ENCODE measurements at places on chromosomes 4 and X.

- no peak for DNase-seq
These were observed 68.8 kb downstream of the NPY1R start for GRCh38 chr4:163263606-163264005.

GRCh38 chr4:165541851-165542459, 163.1 kb downstream of the CPE start:
- DNase-seq: no peak

GRCh38 chr4:75235359-75235951, 278.7 kb downstream of the RCHY1 start:
- DNase-seq: no peak

- DNase-seq: no peak
These were observed 48.0 kb downstream of the CXCL8 start for GRCh38 chr4:73788411-73788810.

DNA sequence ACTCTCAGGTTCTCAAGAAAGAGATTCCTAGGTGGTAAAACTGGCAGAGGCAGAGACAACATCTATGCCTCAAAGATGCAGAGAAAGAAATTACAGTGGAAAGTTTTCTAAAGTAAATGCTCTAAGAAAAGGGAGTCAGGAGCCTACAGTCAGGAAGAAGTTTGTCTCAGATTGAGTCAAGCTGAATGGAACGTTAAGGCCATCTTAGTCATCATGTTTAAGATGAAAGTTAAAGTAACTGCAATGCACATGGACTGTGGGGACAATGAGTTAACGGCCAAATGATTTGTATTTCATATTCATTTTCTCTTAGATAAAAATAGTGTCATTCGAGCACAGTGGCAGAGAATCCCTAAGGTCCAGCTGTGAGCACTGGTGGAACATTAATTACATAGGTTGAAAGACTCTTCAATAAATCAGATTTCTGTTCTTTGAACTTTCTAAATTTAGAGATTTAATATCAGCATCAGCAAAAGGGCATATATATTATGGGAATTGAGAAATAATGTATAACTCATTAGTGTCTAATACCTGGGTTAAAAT, 384.6 kb downstream of the DTHD1 start:
- DNase-seq: no peak

DNA sequence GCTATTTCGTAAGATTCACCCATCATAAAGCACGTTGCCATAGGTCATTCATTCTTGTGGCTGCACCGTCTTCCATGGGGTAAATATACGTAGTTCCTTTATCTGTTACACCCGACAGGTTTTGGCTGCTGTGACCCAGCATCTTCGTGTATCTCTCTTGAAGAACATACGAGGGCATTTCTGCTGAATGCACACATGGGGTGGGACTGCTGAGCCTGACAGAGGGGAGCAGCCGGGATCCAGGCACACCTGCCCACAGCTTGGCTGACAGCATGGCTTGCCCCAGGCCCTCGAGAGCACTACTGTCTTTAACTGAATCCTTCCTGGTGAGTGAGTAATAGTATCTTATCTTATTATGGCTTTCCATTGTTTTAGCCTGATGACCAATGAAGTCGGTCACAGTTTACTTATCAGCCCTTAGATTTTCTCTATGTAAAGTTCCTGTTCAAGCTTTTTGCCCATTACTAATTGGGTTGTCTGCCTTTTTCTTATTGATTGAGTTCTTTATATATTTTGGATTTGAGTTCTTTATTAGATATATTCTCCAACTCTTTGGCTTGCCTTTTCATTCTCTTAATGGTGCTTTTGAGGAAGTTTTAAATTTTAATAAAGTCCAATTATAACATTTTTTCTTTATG, 45.0 kb upstream of the MXD4 start:
- DNase-seq: no peak

- DNase-seq: no peak
These were observed 81.0 kb upstream of the ZDHHC15 start for GRCh38 chrX:75603833-75604232.

DNA sequence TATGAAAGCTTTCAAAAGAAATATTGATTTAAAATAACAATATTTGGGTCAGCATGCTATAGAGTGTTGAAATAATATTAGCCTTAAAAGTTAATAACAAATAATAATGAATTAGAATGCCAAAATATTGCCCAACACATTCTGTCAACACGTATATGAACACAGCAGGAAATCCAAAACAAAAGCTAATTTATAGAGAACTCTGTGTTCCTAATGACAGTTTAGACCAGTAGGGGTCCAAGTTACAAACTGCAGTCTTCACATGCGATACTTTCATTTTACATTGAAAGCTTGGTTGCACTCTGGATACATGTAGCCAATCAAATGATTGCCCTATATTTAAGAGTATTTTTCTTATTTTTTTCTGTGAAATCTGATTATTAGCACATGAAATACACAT, 274.4 kb downstream of the DCTD start:
- DNase-seq: no peak

- DNase-seq: no peak
These were observed 139.7 kb downstream of the MAML3 start for GRCh38 chr4:140014284-140014683.

- no peak for DNase-seq
These were observed 19.3 kb upstream of the UVSSA start for GRCh38 chr4:1327526-1328266.

- DNase-seq: no peak
These were observed 7.7 kb downstream of the AKAP17A start for GRCh38 chrX:1598876-1599790.

DNA sequence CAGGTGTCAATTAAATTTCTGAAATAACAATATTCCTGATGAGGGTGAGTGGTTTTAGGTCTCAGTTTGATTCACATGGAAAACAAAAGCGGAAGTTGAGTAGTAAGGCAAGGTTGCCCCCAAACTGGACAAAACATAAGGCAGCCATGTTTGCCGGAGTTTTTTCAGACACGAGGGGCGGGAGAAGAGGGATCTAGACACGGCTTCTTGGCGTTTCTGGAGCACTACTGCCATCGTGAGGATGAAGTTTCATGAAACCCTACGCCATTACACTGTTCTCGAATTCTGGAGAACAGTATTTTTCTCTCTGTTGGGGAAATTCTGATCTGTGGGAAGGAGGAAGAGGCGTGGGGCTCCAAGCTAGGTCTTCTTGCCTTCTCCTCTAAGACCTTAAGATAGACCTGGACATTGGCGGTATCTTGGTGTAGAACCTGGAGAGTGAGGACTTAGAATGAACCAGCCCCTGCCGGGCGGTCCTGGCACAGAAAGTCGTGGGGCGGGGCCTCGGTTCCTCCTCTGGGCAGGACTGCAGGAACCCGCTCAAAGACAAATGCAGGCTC, 160.3 kb downstream of the OR13H1 start:
- peak; percentile 76 for DNase-seq

GRCh38 chr4:32826169-32826568, 2106.0 kb downstream of the PCDH7 start:
- DNase-seq: no peak

GRCh38 chrX:71103110-71103983, 3.2 kb downstream of the CXorf65 start:
- DNase-seq: peak; percentile 42

GRCh38 chr4:99861120-99861905, 32.9 kb downstream of the LAMTOR3 start:
- DNase-seq: no peak

DNA sequence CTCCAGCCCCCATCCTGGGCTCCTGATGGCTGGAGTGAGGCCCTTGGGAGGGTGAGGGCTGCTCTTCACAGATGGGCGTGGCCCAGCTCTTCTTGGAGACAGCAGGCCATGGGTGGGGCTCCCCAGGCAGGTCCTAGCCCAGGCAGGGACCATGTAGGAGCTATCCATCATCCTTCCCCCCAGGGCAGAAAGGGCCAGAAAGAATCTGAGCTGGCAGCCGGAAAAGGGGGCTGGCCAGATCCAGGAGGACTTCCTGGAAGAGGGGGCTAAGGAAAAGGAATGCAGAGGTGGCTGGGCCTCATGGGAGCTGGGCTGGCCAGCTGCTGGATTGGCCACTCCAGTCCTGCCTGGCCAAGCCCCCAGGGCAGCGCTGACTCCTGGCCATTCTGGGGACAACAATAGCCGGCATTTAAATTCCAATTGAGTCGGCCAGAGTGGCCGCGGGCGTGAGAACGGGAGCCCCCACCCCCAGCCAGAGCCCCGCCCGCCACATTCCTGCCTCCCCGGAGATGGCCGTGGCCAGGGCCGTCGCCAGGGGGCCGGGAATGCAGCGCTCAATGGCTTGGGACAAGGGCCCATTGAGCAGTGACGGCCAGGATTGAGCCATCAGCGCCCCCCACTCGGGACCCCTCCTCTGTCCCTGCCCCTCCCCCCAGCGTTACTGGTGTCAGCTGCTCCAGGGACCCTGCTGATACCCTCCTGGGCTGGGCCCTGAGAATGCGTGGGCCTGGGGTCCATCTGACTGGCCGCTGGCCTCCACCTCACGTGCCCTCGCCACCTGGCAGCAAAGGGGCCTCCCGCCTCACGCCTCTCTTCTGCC, 15.1 kb upstream of the FGFR3 start:
- DNase-seq: no peak

- no peak for DNase-seq
These were observed 41.2 kb downstream of the TNIP2 start for GRCh38 chr4:2714918-2715317.

- DNase-seq: no peak
These were observed 1248.7 kb downstream of the PCDH7 start for GRCh38 chr4:31968842-31969241.

GRCh38 chr4:147151763-147152162, 206.1 kb upstream of the TTC29 start:
- DNase-seq: no peak

DNA sequence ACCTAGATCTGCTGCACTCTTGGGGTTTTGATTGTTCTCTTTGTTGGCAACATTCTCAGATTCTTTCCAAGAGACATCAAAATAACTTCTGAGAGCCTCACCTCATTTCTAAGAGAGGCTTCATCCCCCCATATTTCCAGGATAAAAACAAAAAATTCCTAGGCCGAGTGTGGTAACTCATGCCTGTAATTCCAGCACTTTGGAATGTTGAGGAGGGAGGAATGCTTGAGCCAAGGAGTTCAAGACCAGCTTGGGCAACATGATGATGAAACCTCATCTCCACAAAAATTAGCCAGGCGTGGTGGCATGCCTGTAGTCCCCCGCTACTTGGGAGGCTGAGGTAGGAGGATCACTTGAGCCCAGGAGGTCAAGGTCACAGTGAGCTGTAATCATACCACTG, 477.0 kb downstream of the INPP4B start:
- no peak for DNase-seq

DNA sequence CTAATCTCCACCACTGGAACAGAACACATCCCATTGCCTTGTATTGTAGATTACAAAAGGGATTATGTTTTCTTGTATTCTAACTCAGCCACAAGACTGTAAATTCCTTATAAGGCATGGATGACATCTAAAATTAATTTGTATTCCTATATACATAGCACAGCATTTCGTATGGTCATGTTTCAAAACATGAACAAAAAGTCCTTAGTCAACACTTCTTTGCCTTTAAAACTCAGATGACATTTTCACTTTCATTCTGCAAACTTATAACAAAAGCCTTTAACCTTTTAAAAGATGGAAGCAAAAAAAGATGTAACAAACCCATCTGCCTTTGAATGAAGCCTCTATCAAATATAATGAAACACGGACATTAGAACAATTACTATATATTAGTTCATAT, 181.3 kb downstream of the IQCM start:
- DNase-seq: no peak
